ENCODE measurements at places on chromosomes 16 and 17.

- no peak for DNase-seq
These were observed 347.5 kb downstream of the C16orf95 start for GRCh38 chr16:86969716-86970115.

DNA sequence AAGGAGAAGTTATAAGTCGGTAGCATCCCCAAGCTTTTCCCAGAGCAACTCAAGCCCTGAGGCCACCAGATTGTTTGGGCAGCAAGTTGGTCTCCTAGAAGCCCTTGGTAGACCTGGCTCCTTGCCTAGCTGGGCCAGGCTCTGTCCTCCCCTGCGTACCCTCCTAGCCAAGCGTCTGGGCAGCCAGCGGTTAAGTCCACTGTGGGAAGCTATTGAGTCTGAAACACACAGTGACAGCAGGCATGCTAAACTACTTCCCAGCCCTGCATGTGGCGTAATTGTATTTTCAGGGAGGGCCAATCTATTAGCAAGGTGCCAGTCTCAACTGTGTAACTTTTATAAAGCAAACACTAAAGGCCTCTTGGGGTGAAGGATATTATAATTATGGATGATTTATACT, 419.1 kb upstream of the RBFOX1 start:
- DNase-seq = no peak

GRCh38 chr17:15432807-15433611, 34.4 kb downstream of the CDRT4 start:
- no peak for DNase-seq

DNA sequence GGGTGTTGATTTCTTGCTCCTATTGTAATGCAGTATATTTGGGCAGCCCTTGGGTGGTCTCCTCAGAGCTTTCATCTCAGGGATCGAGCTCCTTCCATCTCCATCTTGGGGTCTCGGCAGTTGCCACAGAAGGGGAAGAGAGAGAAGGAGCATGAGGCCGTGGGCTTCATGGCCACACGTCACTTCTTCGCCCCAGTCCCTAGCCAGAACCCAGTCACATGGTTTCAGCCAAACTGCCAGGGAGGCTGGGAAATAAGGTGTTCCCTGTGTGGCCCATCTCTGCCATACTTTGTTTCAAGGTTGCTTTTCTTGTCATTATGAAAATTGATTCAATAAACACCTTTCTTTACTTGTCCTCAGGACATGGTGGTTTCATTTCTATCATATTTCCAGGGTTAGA, 68.4 kb upstream of the NKD1 start:
- no peak for DNase-seq

DNA sequence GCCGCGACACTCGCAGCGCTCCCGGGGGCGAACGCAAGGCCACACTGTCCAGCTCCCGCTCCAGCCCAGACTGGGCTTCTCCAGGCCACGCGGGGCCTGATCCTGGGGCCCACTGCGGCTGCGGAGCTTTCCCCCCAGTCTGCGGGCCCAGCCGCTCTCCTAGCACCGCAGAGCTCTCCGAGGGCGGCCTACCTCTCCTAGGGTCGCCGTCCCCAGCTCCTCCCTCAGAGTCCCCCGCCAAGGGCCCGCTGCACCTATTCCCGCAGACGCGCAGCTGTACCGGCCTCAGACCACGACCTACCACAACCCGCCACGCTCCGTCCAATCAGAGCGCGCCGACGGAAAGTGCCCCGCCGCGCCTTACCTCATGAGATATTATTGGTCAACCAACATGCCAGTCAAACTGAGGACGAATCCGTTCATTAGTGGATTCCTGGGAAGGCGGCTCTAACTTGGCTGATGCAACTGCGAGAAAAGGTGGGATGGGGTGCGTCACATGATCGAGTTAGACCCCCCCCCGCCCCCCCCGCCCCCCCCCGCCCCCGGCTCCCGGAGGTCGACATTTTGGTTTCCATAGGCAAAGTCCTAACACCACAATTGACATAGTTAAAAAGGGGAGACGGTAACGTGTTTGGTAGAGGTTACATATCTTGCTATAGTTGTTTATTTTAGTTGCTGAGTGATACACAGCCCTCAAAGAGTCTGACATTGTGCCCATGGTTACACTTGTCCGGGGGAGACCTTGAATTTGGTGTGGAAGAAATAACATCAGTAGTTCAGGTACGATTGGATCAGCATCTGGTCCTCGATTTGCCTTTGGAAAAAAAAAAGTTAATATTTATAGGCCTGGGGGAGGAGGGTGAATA, at the start of gene AARS1:
Gene AARS1 (minus strand): TSS at position 278 of the 866 bp plus-strand sequence. CDS start 6,743 bp downstream, outside the sequence.
- peak; percentile 91 for DNase-seq

DNA sequence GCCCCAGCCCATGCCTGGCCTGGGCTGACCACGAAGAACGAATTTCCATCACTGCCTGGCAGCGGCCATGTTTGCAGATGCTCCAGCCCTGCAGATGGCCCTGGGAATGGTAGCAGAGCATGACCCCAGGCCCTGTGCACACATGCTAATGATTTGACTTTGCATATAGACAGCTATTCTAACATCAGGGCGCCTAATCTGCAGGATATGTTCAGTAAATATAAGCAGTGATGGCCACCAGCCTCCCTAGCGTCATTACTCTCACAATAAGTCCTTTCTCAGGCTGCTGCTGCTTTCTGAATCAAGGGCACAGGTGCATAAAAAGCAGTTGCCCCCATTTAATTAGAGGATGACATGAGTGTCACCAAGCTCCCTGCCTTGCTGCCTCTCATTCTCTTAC, 24.2 kb downstream of the DNAH9 start:
- DNase-seq = no peak

GRCh38 chr17:55731586-55732250, 9.1 kb upstream of the TMEM100 start:
- no peak for DNase-seq

DNA sequence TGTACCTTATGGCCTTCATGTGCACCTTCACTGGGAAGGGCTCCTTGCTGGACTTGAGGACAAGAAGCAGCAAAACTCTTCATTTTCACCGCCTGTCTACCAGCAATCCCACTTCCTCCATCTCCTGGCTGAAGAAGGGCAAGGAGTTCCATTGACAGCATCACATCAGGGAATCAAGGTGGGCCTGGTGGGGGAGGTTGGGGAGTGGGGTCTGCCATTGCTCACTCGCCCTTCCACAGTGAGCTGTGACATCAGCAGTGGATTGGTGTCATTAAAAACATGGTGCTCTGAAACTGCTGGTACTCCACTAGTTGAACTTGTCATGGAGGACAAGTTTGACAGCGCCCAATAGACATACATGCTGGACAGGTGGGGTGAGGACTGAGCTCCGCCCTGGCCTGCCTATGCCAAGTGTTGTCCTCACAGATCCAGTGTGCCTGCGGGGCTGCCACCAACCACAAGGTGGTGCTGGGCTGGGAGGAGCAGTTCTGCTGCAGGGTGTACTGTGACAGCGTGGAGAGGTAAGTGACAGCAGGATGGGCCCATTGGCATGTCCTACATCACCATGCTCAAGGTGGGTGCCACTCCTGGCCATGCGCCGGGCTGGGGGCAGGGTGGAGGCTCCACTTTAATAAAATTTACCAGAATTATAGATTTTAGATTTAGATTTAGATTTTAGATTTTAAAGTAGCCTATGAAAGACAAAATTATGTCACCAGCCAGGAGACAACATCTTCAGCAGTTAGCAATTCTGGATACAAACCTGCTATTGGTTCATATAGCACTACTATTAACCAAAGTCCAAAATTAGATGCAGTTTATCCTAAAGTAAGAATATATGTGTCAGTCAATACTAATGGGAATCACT, 1729.1 kb downstream of the TP53TG3F start:
- DNase-seq = no peak

DNA sequence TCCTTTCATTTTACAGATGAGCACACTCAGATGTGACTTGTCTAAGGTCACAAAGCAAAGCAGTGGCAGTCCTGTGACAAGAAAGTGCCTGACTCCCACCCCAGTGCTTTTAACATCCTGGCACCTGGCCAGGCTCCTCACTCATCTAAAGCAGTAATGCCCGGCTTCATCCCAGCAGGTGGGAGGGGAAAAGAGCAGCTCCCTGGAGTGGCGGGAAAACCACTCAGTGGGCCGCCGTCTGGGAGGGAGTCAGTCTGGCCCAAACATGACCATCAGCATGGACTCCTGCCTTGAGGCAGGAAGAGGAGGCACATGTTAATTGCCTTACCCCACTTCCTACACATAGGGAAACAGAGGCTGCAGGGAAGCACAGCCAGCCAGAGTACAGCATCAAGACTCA, 2.6 kb downstream of the PCGF2 start:
- DNase-seq = no peak

- no peak for DNase-seq
These were observed 5.2 kb upstream of the RNF135 start for GRCh38 chr17:30965686-30966085.

DNA sequence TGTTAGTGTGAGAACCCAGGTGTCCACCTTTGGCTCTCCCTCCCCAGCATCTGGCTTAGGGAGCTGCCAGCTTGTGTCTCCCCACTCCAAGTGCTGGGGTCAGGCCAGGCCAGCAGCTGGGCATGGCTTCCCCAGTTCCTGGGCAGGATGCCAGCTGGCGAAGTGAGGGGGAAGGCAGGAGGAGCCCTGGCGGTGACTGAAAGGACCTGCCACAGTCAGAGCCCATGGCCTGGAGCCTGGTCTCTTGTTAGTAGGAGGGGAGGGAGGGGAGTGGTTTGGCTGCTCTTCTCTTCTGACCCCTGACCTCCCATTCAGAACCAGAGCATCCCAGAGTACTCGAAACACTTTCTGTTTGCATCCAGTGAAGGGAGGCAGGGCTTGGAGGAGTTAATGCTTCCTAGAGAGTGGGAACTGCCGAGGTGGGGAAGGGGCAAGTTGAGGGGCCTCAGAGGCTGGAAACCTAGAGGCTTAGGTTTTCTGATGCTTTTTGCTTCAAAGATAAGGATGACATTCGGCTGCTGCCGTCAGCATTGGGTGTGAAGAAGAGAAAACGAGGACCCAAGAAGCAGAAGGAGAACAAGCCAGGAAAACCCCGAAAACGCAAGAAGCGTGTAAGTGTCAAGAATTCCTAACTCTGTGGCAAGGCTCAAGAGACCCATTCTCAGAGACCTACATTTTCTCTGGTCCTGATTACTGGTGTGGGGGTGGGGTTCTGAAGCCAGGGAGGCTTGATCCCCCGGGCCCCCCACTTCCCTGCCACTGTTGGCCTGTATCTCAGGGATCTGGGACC, 772 bp downstream of the CHD3 start:
- DNase-seq = no peak

GRCh38 chr16:28292731-28293600, 641 bp downstream of the SBK1 start:
- no peak for DNase-seq

DNA sequence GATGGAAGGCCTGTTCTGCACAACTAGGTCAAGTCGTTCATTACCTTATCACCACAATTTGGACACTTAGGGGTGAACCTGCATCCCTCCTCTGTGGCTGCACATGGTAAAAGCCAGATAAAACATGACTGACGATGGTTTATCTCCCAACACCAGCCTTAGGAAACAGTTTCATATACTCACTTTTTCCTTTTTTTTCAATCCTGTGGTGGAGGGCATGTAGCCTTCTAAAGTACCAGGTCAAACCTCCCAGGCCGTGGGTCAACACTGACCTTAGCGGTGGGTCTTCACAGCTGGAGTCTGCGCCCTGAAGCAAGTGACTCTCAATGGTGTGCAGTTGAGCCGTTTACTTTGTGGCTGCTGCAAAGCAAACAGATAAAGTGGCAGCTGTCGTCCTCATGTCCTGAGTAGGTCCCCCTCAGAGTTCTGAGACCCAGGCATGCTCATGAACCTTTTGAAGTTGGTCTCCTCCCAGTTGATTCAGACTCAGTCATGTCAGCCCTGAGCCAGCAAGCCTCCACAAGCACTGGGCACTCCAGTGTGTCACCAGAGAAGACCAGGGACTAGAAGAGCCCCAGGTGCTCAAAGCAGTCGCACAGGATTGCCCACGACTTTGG, 5.9 kb downstream of the FAHD1 start:
- DNase-seq = no peak
